ENCODE measurements at places on chromosomes 1 and 21.

- no peak for DNase-seq
These were observed 73.3 kb downstream of the RPE65 start for GRCh38 chr1:68376441-68376840.

GRCh38 chr1:110963691-110964454 is at the start of gene LRIF1:
Gene LRIF1 (minus strand): TSS chr1:110963922. CDS start chr1:110963688, 234 bp downstream.
- DNase-seq, result peak; percentile 88

- no peak for DNase-seq
These were observed 40.7 kb downstream of the VTCN1 start for GRCh38 chr1:117169871-117170596.

- no peak for DNase-seq
These were observed 18.3 kb upstream of the RBBP5 start for GRCh38 chr1:205140113-205140512.

DNA sequence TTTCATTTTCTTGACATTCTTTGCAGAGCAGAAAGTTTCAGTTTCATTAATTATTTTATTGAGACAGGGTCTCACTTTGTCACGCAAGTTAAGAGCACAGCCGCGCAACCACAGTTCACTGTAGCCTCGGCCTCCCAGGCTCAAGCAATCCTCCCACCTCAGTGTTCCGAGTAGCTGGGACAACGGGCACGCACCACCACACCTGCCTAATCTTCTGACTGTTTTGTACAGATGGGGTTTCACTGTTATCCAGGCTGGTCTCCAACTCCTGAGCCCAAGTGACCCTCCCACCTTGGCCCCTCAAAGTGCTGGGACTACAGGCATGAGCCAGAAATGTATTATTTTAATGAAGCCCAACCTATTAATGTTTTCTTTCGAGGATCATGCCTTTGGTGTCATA is 3.0 kb upstream of the SPATC1L start:
- no peak for DNase-seq

DNA sequence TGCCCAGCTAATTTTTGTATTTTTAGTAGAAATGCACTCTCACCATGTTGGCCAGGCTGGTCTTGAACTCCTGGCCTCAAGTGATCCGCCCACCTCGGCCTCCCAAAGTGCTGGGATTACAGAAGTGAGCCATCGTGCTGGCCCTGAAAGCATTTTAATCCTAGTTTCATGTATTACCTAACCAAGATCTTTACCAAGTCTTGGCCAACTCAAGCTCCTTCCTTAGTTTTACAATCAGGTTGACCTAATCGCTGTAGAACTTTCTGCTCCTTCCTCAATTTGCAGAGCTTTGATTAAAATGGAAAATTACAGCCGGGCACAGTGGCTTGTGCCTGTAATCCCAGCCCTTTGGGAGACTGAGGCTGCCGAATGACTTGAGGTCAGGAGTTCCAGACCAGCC is 3.2 kb upstream of the TMEM63A start:
- DNase-seq, result no peak

- no peak for DNase-seq
These were observed 75.2 kb upstream of the GADD45A start for GRCh38 chr1:67609577-67610341.

DNA sequence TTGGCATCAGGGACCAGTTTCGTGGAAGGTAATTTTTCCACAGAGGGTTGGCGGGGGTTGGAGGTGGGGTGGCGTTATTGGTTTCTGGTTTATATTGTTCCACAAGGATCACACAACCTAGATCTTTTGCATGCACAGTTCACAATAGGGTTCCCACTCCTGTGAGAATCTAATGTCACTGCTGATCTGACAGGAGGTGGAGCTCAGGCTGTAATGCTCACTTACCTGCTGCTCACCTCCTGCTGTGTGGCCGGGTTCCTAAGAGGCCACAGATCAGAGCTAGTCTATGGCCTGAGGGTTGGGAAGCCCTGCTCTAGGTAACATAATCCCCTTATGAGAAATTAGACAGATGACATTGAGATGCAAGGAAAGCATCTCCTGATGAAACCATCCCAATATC is 12.6 kb downstream of the GBP5 start:
- no peak for DNase-seq

DNA sequence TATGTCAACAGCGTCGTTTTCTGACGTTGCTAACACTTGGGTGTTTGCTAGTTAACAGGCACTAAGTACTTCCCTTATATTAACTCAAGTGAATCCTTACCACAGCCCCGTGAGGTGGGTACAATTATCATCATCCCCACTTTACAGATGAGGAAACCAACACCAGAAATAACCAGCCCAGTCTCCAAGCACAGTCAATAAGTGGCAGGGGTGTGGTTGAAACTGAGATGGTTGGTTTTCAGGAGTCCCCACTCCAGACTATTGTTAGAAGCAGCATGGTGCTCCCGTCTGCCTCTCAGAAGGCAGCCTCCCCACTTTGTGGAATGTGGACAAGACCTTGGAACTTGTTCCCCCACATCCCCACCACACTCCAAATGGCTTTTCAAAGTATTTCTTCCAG is 45.7 kb upstream of the ACOT11 start:
- no peak for DNase-seq

DNA sequence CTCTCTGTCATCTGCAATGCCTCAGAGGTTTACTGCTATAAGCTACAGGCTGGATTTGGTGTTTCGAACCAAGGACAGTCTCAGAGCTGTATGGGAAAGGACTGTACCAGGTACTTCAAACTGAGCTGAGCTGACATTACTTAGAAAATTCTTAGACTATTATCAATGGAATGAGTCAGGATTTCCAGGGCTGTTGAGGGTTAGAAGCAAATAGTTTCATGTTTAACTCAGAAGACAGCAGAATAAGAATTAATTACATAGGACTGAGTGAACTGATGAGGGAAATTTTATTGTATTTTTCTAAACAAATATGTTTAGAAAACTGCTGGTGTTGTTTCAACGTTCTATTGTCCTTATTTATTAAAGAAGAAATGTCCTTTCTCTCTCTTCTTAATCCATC is 74.3 kb upstream of the CAPZB start:
- no peak for DNase-seq

DNA sequence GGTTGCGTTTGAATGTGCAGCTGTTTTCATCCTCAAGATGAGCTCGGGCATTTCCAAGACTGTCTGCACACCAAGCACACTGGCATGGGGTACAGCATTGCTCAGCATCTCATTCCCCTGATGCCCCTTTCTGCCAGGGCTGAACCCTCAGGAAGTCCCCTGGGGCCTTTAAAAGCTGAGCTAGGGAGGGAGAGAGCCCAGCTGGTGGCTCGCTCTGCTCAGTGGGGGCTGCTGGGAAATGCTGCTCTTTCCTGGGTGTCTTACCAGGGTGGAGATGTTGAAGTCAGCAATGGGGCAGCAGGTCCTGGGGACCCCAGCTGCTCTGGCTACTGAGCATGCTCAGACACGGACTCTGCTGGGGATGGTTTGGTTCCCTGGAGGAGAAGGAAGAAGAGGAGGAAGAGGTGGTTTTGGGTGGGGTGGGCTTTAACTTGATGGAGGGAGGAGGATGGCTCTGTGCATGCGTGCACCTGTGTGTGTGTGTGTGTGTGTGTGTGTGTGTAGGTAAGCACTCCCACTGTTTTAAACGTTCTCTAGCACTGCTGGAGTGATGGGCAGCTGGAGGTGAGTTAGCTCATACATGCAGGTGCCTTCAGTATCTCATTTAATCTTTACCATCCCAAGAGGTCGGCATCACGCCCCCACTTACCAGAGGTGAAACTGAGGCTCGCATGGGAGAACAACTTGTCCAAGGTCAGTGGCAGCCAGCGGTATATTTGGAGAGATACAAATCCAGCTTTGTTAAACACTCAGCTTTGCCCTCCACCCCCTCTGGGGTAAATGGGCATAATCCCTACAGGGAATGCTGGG is 40.9 kb downstream of the ACTL8 start:
- DNase-seq, result no peak

DNA sequence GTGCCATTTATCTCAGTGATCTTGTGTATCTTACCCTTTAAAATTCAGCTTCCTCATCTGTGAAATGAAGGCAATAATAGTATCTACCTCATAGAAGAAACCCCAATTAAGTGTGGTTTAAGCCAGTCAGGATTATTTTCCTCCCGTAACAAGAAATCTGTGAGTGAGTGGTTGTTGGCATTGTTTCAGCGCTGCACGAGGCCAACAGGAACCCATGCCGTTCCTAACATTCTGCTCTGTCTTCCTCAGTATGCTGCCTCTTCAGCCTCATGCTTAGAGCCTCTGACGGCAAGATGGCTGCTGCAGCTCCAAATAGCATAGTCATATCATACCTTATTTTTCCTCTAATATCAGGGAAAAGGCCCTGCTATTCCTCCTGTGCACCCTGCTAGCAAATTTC is 289.7 kb downstream of the TM2D1 start:
- no peak for DNase-seq

DNA sequence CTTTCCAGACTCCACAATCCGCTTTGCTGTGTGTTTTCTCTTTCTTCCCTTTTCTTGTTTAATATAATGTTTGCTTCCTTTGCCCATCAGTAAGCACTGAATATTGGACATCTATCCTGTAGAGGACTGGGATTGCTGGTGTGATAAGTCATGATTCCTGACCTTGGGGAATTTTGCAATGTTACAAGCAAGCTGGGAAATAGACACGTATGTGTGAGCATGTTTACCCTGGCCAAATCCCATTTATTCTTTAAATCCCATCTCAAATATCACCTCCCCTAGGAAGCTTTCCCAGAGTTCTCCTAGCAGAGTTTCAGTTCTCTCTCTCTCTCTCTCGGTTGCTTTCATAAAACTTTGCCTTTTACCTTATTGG is 155.3 kb downstream of the ROR1 start:
- no peak for DNase-seq

- peak; percentile 46 for DNase-seq
These were observed 10.6 kb downstream of the FCMR start for GRCh38 chr1:206911064-206911663.

DNA sequence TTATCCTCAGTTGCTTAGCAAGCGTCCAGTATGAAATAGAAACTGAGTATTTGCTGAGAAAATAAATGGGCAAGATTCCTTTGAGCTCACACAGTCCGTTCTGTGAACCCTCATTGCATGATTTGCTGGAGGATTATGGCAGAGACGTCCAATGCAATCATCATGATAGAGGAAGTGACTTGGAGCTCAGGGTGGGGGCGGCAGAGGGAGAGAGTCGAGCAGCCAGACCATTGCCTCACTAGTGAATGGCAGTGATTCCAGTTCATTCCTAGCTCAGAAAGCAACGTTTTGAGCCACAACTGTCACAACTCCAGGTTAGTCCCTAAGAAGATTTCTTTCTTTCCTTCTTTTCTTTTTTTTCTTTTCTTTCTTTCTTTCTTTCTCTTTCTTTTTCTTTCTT is 27.5 kb upstream of the COL9A2 start:
- no peak for DNase-seq

- no peak for DNase-seq
These were observed 17.1 kb upstream of the CAP1 start for GRCh38 chr1:40023379-40023944.

DNA sequence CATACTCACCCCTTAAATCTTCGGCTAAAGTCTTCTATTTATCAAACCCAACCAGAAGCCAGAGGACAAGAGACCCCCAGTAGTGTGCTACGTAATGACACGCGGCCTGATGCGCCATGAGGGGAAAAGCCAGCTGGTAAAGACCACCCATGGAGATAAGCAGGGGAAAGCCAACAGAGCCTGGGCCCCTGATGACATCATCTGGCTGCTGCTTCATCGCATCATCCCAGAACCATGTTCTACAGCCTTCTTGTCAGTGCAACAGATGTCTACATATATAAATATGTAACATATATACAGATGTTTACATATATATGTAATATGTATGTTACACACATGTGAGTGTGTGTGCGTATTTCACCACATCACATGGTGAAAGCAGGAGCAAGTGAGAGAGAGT is 81.7 kb upstream of the VANGL1 start:
- DNase-seq, result no peak

DNA sequence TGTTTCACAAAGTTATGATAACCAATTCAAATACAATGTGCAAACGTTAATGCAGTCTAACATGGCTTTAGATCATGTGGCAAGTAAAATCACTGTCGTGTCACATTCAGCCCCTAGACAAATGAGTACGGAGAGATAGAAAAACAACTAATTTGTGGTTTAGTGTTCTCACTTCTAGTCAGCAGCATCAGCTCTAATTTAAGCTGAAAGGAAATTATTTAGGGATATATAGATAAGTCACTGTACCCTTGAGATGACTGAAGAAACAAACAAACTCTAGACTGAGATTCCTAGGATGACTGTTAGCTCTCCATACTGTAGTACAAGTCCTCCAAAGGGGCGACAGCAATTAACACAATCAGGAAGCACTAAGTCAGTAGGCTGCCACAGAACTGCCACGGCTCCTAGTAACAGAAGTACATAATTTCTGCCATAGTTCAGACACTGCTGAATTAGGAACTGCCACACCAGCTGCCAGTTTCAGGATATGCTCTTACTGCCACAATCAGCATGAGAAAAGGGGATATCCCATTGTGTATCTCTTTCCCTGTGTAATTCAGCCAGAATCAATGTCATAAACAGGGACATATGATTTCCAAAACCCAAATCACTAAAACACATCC is 150.4 kb upstream of the NEGR1 start:
- DNase-seq, result no peak

- peak; percentile 94 for DNase-seq
These were observed 1.2 kb upstream of the RNF11 start for GRCh38 chr1:51234721-51235425.

DNA sequence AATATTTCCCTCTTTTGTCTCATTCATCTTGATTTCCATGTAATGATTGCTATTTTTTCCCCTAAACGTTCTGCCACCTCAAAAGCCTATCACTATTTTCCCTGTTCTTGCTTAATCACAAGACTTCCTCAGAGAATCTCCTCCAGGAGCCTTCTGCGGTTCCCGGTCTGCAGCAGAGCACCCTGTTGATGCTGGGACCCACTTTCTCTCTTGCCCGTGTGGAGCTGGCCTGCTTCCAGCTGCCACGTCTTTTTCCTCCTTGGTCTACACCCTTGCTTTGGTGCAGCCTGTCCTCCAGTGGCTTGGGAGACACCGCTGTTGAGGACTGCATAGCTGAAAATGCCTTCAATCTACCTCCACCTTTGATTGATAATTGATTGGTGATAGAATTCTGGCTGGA is 70.0 kb upstream of the COA6 start:
- no peak for DNase-seq

DNA sequence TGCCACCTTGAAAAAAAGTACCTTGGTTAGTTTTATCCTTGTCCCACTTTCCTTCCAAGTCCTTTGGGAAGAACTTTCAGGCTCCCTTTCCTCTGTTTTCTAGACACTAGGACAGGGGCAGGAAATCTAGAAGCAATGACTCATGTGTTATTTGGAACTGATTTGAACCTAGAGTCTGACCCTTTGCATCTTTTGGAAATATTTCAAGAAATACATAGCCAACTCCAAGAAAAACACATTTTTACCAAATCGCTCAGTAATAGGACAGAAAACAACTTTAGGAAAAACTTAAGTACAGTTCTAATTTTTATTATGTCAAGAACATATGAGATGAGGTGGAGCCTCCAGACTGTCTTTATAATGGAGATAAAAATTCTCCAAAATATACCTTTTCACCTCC is 292.4 kb downstream of the PTBP2 start:
- no peak for DNase-seq

DNA sequence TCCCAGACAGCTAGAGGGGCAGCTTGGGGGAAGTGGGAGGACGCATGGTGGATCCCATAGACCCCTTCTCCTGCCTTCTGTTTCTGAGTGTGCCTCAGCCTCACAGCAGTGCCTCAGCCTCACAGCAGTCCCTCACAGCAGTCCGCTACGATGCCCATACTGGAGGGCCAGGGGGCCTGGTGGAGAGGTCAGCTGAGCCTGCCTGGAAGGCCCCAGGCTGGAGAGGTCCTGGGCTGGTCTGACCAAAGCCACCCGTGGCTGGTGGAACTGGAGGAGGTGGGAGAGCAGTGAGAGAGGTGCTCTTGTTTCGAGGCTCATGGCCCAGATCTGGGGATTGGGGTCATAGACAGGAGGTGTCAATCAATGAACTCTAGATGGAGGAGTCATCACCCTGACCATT is 16.0 kb upstream of the RSPO1 start:
- no peak for DNase-seq
